ENCODE measurements at places on chromosomes 1 and 21.

DNA sequence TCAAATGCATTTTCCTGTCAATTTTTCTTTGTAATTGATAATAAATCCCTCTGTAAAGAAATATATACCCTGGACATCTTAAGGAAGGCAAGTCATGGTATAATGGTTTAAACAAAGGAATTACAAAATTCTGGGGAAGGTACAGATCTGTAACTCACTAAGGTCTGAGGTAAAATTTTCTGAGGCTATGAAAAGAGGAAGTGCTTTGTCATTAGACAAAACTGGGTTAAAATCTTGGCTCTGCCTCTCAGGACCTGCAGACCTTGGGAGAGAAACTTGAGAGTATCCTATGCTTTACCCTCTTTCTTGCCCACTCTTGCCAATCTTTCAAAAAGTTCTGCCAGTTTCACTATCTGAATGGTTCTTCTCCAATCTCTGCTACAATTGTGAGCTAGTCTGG lies 26.8 kb upstream of the BEND5 start:
- no peak for DNase-seq

DNA sequence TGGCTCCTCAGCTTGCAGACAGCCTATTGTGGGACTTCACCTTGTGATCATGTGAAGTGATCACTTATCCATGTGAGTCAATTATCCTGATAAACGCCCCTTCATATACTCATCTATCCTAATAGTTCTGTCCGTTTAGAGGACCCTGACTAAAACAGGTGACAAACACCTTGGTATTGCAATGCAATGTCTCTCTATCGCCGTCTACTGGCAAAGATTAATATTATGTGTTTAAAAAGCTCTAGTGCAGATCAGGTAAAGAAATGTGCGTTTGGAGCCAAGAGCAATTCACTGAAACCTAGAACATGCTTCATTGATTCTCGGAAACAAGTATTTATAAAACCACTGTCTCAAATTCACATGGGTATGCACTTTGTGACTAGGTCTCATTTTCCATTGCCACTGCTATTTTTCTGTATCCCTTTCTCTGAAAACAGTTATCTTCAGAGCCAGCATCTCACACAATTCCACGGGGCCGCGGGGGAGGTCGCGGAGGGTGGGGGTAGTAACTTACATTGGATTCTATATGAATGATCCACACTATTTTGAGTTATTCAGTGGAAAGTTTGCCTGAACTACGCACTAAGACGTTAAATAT lies 554.6 kb upstream of the NCAM2 start:
- no peak for DNase-seq

DNA sequence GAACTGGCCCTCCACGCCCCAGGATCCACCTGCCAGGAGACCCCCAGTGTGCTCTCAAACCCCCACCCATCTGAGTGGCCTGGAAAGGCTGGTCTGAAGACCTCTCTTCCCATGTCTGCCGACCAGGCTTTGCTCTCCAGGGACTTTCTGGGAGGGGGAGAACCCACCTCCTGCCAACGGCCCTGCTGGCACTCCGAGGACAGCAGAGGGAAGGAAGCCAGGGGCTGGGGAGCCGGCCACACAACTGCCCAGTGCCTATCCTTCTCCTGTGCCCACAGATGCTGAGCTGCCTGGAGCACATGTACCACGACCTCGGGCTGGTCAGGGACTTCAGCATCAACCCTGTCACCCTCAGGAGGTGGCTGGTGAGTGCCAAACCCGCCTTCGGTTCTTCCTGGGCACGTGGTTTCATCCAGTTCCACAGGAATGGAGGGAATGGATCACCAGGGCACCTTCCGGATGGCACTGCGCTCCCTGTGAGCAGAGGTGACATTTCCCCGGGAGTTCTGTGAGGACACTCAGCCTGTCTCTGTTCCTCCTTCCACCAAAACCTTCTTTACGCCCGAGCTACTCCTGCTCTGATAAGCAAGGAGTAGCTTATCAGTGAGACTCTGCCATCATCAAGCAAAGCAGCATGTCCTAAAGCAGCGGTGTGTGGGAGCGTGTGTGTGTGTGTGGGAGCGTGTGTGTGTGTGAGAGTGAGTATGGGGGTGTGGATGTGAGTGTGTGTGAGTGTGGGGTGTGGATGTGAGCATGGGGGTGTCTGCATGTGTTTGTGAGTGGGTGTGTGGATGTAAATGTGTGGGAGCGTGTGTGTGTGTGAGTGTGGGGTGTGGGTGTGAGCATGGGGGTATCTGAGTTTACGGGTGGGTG lies 105.5 kb downstream of the PDE9A start:
- no peak for DNase-seq

DNA sequence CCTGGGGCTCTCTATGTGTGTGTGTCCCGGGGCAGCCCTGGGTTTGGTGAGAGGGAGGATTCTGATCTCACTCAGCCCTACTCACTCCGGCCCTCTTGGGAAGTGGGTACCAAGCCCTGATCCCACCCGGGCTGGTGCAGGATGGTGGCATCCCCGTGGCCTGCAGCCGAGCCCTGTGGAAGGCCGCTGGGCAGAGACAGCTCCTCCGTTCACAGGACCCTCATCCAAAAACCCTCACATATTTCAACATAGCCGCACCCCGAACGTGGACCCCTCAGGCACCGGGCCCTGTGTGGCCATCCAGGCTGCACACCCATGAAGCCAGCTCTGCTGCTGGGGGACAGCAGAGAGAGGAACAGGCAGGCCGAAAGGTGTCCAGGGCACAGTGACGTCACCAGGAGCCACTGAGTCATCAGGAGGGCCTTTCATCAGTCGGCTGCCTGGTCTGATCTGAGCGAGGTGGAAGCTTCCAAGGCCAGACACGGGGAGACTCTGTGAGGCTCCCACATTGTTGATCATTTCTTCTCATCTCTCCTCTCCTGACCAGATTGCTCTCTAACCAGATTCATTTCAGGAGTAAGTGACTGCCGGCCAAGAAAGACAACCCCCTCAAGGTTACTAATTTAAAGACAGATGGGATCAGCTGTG lies 16.2 kb upstream of the GPR157 start:
- DNase-seq = no peak

- no peak for DNase-seq
These were observed 48.9 kb downstream of the SLC35D1 start for GRCh38 chr1:67005068-67005467.

- no peak for DNase-seq
These were observed 29.6 kb downstream of the CHD1L start for GRCh38 chr1:147272042-147272441.

DNA sequence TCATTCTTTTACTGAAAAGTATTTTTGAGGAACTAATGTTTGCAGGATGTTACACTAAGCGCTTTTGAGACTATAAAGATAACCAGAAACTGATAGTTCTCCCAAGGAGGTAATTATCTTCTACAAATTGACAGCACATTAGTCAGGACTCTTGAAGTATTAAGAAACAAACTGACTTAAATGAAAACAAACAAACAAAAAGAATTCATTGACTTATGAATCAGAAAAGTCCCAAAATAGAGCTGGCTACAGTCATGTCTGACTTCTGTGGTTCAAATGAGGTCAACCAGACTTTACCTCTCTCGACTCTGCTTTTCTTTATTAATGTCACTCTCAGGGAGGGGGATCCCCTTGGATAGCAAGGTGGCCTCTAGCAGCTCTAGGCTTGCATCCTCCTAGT lies 296.8 kb downstream of the TPR start:
- no peak for DNase-seq

- no peak for DNase-seq
These were observed 41.0 kb downstream of the KAZN start for GRCh38 chr1:14639291-14640050.

GRCh38 chr1:21914880-21915640 lies 22.1 kb downstream of the HSPG2 start:
- DNase-seq = no peak

DNA sequence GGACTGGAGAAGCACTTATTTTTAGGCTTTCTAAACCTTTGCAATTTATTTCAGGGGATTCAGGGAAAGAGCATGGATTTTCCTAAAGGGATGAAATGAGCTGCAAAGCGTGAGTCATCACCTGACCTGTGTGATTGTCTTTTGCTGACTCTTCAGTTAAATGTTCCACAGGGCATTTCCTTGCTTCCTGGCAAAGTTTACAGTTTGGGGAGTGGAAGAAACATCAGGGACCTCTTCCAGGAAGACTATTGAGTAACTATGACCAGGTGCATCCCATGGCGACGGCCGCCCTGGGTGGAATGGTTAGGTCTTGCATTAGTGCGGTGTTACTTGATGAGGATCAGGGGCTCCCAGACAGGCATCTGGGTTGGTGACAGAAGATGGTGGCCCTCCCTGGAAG lies 79.5 kb upstream of the SIPA1L2 start:
- DNase-seq = no peak

- DNase-seq = no peak
These were observed 64.4 kb upstream of the TLR5 start for GRCh38 chr1:223207293-223208066.

GRCh38 chr1:88876573-88877365 lies 14.6 kb downstream of the GTF2B start:
- no peak for DNase-seq

DNA sequence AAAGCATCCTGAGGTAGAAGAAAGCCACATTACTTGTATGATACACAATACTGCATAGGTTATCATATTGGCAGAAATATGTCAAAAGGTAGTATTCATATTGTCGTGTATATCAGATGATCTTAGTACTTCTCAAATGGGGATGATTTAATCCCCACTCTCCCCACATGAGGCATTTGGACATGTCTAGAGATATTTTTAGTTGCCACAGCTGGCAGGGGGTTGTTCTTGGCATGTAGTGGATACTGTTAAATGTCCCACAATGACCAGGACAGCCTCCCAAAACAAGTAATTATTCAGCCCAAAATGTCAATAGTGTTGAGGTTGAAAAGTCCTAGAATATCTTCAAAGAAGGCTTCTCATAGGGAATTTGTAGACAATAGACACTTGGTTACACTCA lies 162.8 kb downstream of the NEGR1 start:
- DNase-seq = no peak

- no peak for DNase-seq
These were observed 45.5 kb upstream of the RBM15 start for GRCh38 chr1:110293601-110294104.

DNA sequence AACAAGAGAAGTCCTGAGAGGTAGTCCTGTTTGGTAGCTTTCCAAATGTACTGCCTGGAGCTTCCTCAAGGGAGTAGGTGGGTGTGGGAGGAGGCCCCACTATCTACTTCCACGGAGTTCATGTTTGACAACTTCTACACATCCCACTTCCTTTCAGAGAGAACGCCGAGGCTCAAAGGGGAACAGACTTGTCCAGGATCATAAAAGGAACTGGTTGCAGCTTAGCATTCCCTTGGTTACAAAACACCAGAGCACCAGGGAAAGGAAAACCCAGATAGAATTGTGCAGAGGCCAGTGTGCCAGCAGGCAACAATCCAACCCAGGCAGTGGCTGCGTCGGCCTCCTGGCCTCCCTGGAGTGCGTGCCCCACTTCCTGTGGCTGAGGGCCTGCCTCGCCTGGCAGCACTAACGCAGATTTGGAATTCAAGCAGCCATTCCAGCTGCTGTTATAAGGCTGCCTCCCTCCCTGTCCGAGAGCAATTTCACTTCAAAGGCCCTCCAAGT lies 4.2 kb upstream of the RAP1GAP start:
- no peak for DNase-seq

DNA sequence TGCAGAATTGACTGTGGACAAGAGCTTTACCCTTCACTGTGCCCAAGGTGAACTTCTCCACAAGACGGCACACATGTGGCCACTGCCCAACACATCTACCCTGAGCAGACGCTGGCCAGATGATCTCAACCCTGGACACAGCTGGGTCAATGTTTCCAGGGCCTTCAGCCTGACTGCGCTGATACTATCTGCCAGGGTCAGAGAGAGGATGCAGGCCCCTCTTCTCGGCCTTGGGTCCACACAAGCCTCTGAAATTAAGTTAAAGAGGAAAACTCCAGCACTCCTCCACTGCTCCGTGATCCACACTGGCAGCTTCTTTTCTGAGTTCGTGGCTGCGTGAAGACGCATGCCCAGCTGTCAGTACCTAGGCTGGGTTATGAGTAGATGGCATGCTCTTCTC lies 58.1 kb downstream of the GLIS1 start:
- DNase-seq = no peak

DNA sequence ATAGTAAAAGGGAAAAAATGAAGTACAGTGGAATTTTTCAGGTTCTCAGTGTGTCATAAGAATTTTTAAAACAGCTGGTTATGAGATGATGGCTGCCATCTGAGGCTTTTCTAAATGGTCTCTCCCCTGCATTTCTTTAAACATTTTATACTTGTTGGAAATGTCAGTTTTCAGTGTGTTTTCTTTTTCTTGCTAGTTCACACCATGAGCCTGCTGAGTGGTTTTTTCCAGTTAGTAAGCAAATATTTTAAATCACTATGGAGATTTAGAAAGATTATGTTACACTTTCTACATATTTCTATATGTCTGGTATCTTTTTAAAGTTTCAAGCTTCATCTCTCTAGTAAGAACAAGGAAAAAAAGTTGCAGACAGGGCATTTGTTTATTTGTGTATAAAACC lies 9.6 kb downstream of the RBM15 start:
- DNase-seq = no peak

GRCh38 chr1:207346513-207346912 lies 25.0 kb downstream of the CD55 start:
- DNase-seq = no peak

DNA sequence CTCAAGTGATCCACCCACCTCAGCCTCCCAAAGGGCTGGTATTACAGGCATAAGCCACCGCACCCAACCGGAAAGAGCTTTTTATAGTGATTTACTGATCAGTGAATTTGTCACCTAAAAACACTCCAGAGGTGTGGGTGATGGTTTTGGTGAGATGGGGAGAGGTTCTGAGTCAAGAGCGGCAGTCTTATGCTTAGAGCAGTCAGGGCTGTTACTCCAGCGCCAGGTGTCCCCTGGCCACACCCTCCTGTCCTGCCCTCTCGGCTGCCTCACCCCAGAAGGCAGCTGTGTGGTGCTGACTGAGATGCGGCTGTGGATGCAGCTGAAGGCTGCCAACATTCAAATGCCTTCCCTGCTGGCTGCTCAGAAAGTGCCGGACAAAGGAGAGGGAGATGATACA lies 94.5 kb upstream of the LPGAT1 start:
- no peak for DNase-seq

- no peak for DNase-seq
These were observed 37.7 kb downstream of the ODR4 start for GRCh38 chr1:186413319-186413718.

DNA sequence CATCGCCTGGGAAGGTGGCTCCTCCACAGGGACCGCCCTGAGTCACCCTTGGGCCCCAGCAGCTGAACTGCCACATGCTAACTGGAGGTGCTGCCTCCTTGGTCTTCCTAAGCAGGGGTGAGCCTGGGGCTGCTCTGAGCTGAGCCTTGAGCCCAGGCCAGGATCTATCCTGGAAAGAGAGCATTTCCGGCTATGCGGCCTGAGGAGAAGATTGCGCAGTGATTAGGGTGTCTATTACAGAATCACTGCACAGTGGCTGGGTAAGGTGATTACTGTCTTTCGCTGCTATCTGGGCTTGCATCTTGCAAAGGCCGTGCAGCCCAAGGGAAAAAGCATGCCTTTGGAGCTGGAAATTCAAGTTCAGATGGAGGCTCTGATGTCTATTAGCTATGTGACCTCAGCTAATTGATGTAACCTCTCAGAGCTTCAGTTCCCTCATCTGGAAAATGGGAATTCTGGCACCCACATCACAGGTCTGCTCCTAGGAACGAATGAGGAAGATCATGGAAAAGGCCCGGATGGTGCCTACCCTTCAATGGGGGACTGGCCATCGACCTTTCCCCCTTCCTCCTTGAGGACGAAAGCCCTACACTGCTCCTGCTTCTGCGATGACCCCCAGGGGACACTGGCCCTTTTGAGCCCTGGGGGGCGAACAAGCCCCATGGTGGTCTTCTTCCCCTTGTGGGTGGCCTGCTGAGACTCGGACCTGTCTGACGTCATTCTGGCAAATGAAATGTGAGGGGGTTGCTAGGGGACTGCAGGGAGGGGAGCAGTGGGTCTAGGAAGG lies 38.0 kb downstream of the GPR161 start:
- no peak for DNase-seq

Data from stimulated activated CD8-positive, alpha-beta memory T cell treated with anti-CD3 and anti-CD28 coated beads, Interleukin-4, amount 100 ng/mL, for 1 hour (primary cell).